Inflammatory macrophage (primary cell): ENCODE measurements at places on chromosomes 2 and 18.

DNA sequence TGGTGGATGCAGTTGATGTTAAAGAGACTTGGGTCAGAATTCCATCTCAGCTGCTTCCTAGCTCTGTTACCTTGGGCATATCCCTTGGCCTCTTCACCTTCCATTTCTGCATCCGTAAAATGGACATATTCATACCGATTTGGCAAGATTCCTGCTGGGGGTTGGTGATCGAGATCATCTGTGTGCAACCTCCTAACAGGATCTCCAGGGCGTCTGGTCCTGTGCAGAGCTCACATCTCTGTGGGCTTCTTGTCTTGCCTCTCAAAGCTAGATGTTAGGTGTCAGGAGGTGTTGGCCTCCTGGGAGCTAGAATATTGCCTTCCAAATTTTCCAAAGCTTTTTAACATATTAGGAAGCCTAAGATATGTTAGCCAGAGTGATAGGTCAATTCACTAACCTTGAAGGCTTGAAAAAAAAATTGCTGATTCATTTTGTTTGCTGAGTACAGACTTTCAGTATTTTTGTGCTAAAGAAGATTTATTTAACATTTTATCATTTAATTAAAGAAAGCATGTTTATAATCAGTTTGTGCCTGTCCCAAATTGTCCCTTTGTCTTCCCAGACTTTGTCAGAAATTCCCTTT, 69.7 kb upstream of the ZNF516 start:
- no peak for DNase-seq

DNA sequence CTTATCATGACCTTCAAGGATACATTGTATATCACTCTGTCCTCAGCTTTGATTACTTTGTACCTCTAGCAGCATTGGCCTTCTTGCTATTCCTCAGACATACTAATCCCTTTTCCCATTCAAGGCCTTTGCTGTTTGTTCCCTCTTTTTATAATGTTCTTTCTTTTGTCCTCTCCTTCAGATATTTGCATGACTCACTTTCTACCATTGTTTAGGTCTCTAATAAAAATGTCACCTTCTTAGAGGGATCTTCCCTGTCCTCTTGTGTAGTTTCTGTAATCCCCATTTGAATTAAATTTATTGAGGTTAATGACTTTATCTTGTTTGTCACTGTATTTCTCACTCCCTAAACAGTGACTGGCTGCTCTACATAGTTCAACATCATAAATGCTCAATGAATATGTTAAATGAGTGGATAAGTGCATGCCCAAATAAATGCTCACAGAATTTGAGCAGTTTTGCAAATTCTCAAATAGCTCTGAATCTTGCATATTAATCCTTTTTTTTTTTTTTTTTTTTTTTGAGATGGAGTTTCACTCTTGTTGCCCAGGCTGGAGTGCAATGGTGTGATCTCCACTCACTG, 135.9 kb downstream of the AGPS start:
- DNase-seq: no peak

DNA sequence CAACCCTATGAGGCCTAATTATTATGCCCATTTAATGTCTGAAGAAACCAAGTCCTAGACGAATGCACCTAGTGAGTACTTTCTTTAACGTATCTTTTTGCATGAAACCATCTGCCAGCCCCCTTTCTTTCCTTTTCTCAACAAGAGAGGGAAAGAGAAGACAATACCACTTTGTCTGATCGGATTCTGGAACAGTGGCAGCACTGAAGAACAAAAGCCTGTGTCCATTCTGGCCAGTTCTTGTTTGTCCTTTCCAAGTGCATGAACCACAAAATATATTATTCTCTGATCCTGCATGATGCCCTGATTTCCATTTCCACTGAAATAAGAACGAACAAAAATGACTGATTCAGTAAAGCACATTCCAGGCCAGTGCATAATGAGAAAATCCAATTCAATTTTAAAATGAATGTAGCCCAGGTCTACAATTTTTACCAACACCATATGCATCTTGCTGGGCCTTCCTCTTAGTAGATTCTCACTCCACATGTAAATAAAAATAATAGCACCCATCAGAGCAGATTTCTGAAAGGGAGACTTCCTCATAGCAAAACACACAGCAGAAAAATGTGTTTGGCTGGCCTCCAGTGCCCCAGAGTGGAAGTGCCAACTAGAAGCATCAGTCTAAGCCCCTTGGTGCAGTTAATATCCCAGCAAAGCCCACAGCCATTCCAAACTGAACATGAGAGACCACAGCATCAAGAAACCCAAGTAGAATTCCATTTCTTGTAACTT, 422.6 kb upstream of the ID2 start:
- peak; percentile 50 for DNase-seq

- DNase-seq: no peak
These were observed 55.2 kb upstream of the STON1 start for GRCh38 chr2:48474574-48475298.

GRCh38 chr2:100940240-100940639, 61.8 kb upstream of the RPL31 start:
- no peak for DNase-seq

DNA sequence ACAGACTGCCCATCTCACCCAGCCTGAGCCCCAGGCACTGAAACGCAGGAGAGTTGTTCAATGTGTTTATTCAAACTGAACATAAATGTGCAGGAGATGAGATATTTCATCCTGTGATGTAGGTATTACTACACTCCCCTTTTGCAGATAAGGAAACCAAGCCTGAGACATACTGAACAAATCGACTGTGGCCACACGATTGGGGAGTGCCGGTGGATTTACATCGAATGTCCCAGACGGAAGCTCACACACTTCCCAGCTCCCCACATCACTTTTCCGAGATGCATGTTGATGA, 94.8 kb upstream of the ALKAL2 start:
- DNase-seq: no peak
